Transverse colon (tissue), 4 donors: ENCODE measurements at places on chromosomes 2 and 18. TPM values are rescaled to one million over a fixed set of nuclear protein-coding genes. Genes with fewer than 3 reads are reported as not detected.

CD226 gene
- 3.0 TPM for total RNA-seq

MRO gene
- not detected for total RNA-seq

- H3K27ac ChIP-seq: no peak overlapping the region
- H3K27me3 ChIP-seq: no peaks in the 10 kb centered on the region
- peaks cover 31% of the 10 kb centered on the region for H3K4me1 ChIP-seq
- no peak overlapping the region for H3K4me3 ChIP-seq
- no peak for DNase-seq
Measured at GRCh38 chr2:101806123-101806522, 108.6 kb downstream of the MAP4K4 start.

DNA sequence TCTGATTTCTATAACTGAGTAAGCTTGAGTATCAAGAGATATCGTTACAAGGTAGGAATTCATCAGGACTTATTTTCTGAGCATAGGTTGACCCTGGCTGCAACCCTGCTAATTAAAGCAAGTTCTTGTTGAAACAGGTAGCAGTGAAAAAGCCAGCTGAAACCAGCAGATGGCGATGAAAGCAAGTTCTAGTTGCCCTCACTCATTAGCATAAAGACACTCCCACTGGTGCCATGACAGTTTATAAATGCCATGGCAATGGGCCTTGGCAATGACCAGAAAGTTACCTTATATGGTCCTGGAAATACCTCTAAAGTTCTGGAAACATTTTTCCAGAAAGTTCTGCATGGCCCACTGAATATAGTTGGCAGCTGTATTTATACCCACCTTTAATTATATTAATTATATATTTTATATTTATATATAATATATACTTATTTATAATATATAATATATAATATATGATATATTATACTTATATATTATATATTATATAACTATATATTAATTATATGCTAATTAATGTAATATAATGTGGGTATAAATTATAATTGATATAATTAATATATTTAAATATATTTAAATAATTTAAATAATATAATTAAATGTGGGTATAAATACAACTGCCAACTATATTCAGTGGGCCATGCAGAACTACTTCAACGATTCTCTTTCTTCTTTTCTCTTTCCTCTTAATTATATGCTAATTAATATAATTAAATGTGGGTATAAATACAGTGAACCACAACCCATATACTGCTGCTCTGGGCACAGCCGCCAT, 188.0 kb downstream of the CDH7 start:
- DNase-seq: peak; percentile 14
- H3K27ac ChIP-seq: no peak overlapping the region
- no peak overlapping the region for H3K4me3 ChIP-seq
- no peaks in the 10 kb centered on the region for H3K27me3 ChIP-seq
- H3K4me1 ChIP-seq: no peaks in the 10 kb centered on the region
- no peaks in the 10 kb centered on the region for H3K36me3 ChIP-seq

DNA sequence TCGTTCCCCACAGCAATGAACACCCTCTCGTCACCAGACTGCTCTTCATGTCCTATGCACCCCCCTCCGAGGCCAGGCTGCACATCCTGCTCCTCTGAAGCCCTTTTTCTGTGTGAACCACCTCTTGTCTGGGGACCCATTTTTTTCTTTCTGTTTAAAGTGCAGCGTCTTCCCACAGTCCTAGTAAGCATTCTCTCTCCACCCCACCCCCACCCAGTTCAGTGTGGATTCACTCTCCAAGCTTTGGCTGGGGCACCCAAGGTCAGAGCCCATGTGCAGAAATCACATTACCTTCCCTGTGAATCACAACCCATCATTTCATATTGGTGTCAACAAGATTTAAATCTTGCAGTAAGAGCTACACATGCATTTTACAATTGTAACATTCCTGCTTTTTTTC, 26.4 kb upstream of the PKDCC start:
- no peak overlapping the region for H3K27ac ChIP-seq
- no peaks in the 10 kb centered on the region for H3K4me1 ChIP-seq
- no peak for DNase-seq
- no peaks in the 10 kb centered on the region for H3K27me3 ChIP-seq
- no peaks in the 10 kb centered on the region for H3K36me3 ChIP-seq
- H3K4me3 ChIP-seq: no peak overlapping the region

GRCh38 chr2:81196933-81197628, 892.5 kb upstream of the LRRTM1 start:
- H3K27ac ChIP-seq: no peak overlapping the region
- no peaks in the 10 kb centered on the region for H3K27me3 ChIP-seq
- no peak overlapping the region for H3K4me3 ChIP-seq
- DNase-seq: no peak

DNA sequence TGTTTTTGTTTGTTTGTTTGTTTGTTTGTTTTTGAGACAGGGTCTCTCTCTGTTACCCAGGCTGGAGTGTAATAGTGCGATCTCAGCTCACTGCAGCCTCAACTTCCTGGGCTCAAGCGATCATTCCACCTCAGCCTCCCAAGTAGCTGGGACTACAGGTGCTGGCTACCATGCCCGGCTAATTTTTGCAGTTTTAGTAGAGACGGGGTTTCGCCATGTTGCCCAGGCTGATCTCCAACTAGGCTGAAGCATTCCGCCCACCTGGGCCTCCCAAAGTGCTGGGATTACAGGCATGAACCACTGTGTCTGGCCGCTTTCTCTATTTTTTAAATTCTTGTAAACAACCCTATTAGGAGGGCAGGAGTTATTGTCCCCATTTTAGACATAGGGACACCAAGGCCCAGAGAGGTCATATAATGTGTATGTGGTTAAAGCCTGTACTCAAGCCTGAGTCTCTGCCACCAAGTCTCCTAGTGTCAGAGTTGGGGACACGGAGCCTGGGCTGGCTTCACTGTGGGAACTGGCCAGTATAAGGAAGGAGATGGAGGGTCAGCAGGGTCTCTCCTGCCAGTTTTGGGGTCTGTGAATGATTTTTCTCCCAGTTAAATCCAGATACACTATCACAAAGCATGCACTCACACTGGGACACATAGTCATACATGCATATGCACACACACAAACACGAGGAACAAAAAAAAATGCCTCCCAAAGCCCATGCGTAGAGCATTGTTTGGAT, 27.5 kb upstream of the MCFD2 start:
- no peak overlapping the region for H3K4me3 ChIP-seq
- H3K27ac ChIP-seq: peak overlapping the region; percentile 89
- no peaks in the 10 kb centered on the region for H3K36me3 ChIP-seq
